ENCODE measurements at places on chromosomes 3 and 15.

- no peak for DNase-seq
These were observed 52.9 kb upstream of the LIMD1 start for GRCh38 chr3:45541326-45542321.

DNA sequence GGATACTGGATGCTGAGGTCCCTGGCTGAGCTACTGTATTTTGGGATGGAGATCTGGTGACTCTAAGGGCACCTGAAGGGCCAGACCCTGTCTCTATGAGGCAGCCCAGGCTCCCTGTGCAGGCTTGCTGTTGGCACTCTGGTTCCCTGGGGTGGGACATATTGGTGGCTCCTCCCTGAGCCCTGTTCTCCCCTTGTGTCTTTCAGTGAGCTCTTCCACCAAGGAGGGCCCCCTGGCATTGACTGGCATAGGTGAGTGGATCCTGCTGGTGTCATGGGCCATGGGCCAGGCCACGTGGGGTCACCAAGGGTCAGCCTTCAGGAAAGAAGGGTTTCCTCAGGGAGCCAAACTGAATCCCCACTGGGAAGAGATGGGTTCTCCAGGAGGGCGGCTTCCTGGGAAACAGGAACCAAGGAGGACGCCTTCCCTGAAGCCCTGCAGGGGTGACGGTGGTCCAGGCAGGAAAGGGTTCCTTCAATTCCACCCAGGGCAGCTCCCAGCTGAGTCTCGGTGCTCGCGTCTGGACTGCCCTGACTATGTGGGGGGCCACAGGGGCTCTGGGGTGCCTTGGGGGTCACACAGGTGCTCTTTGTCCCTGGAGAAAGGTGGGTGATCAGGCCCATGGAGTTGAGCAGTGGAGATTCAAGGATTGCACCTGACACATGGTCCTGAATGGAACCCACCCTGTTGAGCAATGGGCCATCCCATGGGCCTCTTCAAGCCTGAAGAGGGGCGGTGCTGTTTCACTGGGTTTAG lies 220.4 kb downstream of the SNRPN start:
- DNase-seq = no peak

DNA sequence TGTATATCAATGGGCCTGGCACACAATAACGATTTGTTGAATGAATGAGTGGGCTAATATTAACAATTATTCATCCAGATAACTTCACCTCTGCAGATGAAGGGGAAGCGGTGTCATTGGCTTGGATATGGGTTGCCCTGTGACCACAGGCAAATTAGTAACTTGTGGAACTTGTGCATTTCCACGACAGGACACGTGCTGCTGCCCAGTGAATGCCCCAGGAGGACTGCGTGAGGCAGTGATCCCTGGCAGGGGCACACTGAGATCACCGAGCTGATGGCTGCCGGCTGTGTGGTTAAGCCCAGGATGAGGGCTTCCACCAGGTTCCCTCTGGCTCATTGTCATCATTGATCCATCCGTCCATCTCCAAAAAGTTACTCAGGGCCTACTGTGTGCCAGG lies 84.1 kb upstream of the HACD2 start:
- no peak for DNase-seq

- no peak for DNase-seq
These were observed 6.1 kb upstream of the NR2E3 start for GRCh38 chr15:71804226-71804625.

GRCh38 chr3:174352227-174352626 lies 506.9 kb upstream of the NAALADL2 start:
- DNase-seq = no peak

DNA sequence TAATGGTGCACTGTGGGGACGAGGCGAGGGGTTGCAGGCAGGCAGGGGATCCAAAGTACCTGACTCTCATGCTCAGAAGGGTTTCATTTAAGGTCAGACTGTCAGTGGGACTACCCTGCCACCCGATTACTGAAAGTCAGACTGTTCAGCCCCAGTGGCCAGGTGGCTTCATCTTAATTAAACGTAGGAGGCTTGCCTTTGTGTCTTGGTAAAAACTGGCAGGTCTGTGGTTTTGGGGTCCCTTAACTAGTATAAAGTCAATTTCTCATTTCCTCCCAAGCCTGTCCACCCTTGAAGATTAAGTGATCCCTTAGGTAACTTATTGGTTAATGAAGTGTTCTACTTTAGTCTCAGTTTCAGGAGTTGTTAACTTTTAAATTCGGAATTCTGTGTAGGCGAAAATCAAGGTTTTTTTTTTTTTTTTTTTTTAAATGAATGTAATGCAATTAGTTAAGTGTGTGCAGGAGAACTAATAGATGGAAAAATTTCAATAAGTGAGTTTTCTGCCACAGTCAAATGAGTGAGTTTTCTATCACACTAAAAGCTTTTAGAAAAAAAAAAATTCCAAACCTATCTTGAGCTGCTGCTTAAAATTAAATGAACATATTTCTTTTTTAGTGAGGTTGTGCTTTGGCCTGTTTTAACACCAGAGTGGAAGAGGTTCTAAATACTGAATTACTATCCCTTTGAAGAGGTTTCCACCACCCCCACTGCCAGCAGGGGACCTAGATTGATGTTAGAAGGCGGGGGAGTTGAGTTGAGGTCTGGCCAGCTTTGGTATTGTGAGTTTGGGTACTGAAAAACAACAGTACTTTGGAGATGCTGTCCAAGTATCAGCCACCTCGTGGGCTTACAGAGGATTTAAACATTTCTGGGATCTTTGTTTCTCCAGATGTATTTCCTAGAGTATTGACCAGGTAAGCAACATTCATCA lies 15.2 kb downstream of the ITPR1 start:
- DNase-seq = no peak

DNA sequence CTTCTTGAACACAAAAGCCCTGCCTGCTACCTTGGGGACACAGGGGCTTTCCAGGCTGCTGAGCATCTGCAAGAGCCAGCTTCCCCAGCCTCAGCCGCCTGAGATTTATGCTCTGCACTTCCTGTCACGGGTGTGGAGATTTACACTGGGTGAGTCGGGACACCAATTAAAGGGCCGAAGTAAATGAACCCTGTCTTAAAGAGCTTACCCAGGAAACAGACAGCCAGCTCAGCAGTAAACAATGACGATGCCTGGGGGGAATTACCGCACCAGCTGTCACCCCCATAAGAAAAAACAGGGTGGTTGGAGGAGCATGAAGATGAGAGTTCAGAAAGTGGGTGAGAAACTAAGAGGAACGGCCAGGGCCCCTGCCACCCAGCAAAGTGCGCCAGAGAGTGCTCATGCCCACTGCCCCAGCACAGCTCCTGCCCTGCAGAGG lies 37.5 kb upstream of the IQSEC1 start:
- DNase-seq = no peak

DNA sequence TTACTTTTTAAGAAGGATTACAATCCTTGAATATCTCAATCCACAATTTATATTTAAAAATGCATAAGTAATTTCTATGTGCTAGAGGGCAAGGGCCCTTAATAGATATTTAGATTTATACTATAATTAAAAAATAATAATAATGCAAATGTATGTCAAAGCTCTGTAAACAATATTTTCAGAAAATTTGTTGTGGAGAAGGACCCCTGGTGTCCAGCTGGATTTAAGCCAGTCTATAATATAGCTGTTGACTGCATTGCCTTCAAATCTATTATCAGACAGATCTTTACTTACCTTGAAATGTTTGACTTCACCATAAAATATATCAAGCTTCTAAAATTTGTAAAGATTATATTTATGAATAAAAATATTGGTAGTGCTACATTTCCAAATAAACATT lies 65.6 kb downstream of the ZBTB20 start:
- no peak for DNase-seq

DNA sequence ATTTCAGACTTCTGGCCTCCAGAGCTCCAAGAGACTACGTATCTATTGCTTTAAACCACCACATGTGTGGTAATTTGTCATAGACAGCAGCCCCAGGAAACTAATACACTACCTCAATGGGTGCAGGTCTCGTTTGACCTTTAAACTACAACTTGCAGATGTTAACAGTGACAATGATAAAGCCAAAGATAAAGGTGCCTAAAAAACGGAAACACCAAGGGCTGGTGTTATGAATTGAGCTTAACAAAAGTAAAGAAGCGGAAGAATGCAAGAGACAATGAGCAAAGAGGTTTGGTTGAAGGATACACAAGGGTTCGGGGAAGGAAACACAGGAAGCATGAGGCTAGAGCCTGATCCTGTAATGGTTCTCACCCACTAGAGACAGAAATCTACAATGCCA lies 50.8 kb downstream of the RFTN1 start:
- DNase-seq = no peak

GRCh38 chr3:54045061-54045815 lies 77.1 kb upstream of the CACNA2D3 start:
- DNase-seq = no peak

DNA sequence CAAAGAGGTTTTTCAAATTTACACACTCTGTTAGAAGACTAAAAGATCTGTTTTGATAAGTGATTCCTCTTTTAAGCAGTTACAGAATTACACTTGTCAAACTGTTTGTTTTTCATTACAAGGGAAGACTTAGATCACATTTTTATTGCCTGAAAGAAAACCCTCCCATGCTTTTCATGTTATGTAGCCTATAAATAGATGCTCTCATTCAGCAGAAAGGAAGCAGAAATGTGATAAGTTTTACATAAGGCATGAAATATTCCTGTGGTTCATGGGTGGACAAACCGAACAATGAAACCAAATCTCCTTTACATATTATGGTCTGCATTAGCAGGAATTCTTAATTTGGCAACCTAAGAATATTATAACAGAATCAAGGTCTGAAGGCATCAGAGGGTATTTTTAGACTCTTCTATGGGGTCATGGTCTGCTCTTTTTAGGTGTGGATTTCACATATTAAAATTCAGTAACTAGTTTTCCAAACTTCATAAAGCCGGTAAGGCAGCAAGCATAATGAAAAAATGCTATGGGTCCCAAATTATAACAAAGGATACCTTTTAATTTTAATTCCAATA lies 37.3 kb upstream of the FXR1 start:
- no peak for DNase-seq

DNA sequence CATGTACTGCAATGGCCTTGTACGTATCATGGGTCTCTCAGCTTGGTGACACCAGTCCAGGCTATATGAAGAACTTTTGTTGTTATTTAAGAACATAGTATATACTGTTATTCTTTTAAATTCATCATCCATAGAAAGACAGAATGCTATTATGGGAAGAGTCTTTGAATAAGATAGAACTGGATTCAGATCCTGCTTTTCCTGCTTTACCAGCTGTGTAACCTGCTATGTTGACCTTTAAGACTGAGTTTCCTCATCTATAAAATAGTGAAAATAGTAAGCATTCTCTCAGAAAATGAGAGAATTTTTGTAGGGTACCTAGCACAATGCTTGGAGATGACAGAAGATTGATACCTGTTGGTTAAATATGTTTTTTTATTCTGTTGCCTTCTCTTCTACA lies 204.1 kb upstream of the TBL1XR1 start:
- DNase-seq = no peak

DNA sequence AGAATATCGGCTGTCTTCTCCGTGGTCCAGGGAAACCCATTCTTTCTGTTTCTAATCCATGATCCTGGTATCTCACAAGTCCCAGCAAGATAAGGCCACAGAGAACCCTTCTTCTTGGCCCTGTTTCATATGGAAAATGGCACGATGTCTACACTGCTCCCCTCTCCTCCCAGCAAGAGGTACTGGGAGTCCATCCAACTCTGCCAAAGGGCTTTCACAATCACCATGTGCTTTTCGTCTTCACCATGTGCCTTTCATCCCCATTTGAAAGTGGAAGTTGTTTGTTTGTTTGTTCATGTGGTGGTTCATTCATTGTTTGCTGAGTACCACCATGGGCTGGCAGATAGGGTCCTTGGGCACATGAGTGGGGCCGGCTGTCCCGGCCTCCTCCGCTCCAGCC lies 5.5 kb downstream of the ITIH3 start:
- DNase-seq = no peak

- DNase-seq = no peak
These were observed 130.8 kb downstream of the MINAR1 start for GRCh38 chr15:79562899-79563298.

DNA sequence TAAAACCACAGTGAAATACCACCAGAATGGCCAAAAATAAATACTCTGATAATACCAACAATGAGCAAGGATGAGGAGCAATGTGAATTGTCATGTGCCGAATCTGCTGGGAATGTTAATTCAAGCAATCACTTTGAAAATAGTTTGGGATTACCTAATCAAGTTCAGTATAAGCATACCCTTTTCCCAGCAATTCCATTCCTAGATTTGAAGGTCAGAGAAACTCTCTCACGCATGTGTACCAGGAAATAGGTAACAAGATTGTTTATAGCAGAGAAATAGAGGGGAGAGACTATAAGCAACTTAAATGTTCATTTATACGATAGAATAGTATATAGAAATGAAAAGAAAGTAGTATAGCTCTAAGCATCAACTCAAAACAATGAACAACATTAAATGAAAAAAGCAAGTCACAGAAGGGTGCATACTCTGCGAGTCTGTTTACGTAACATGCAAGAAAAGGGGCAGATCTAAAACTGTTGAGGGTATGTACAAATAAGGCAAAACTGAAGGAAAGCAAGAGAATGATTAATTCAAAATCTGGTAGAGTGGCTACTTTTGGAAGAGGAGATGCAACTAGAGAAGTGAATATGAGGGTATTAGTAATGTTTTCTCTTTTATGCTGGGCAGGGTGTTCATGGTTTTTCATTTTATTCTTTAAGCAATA lies 27.4 kb downstream of the TMOD3 start:
- no peak for DNase-seq

GRCh38 chr3:76700323-76700722 lies 339.6 kb upstream of the ROBO2 start:
- DNase-seq = no peak

GRCh38 chr3:50297384-50297775 lies 1.8 kb downstream of the HYAL3 start:
- no peak for DNase-seq

- DNase-seq = no peak
These were observed 242.1 kb downstream of the THSD4 start for GRCh38 chr15:71357321-71357732.

- no peak for DNase-seq
These were observed 14.6 kb upstream of the NIT2 start for GRCh38 chr3:100319951-100320350.

- no peak for DNase-seq
These were observed 245.5 kb upstream of the MDFIC2 start for GRCh38 chr3:70557976-70558375.

DNA sequence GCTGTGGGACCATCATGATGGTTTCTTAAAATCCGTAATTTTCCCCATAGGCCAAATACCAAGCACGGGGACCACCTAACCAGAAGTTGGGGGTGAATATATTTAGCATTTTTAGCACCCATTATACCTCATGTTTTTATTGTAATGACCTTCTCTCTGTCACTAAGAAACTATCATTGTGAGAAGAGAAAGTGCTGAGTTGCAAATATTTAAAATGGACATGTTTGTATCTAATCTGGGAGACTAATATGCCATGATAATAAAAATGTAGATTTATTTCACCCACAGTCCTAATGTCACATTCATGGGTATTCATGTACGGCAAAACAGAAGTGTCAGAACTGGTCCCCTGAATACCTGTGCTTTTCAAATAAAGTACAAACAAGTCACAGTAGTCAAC lies 398.9 kb upstream of the NR2F2 start:
- no peak for DNase-seq

- no peak for DNase-seq
These were observed 13.9 kb downstream of the TSC22D2 start for GRCh38 chr3:150421799-150422548.

Data from NK-92 treated with Interleukin-12 subunit alpha and Interleukin-12 subunit beta, amount 100 ng/mL, for 24 hours (cell line).